Stimulated activated naive CD8-positive, alpha-beta T cell treated with anti-CD3 and anti-CD28 coated beads, Interleukin-15, amount 100 ng/mL, for 72 hours (primary cell): ENCODE measurements at places on chromosomes 2 and 18.
A peak's percentile ranks its signal among the peaks of the same experiment; 100 is the strongest.

- DNase-seq, result no peak
Measured at GRCh38 chr2:119649364-119649917, 29.6 kb upstream of the TMEM177 start.

DNA sequence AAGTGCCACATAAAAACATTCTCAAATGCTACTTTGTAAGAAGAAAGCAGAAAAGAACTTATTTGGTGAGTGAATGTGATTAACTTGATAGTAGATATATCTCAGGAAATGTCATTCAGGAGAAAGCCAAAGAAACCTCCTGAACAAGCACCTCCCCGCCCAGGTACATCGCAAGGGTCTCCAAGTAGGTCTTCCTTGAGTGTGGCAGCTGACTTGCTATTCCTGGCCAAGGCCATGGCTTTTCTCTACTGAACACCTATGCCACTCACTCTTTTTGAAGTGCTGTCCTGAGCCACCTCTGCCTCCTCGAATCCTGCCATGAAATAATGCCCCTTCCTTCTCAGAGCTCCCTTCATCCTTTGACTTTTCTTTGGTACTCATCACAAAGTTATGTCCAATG is 54.0 kb downstream of the NDUFA10 start:
- DNase-seq, result no peak

- no peak for DNase-seq
Measured at GRCh38 chr18:78376046-78376445, 603.6 kb upstream of the SALL3 start.

DNA sequence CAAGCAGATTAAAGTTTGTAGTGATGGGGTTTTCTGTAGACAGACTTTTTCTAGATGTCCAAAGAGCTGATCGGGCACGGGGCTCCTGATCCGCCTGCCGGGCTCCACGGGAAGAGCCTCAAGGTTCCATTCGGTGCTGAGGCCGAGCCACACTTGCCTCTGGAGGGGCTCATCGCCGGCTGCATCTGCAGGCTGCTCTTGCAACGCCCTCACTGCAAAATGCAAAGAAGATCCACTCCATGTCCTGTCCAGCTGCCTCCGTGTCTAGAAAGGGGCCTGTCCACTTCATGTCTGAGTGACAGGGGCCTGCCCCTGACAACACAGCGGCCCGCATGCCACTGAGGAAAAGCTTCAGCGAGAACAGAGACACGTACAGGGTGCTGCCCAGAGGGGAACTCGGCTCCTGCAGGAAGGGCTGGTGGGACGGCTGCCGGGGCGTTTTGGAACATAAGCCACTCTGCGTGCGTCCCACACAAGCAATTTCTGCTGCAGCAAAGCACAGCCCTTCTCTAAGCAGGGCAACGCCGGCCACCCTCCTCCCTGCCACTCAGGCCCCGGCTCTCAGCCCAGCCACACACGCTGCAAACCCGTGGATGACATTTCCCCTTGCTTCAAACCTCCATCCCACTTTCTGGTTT is 53.6 kb upstream of the CTDP1 start:
- no peak for DNase-seq

GRCh38 chr2:205115511-205115910 is 566.8 kb upstream of the NRP2 start:
- no peak for DNase-seq

GRCh38 chr18:58615140-58616132 is 13.5 kb downstream of the ALPK2 start:
- peak; percentile 72 for DNase-seq

GRCh38 chr18:58541789-58542425 is 87.0 kb downstream of the ALPK2 start:
- peak; percentile 53 for DNase-seq

- DNase-seq, result no peak
Measured at GRCh38 chr2:127261804-127262406, 32.0 kb downstream of the ERCC3 start.

DNA sequence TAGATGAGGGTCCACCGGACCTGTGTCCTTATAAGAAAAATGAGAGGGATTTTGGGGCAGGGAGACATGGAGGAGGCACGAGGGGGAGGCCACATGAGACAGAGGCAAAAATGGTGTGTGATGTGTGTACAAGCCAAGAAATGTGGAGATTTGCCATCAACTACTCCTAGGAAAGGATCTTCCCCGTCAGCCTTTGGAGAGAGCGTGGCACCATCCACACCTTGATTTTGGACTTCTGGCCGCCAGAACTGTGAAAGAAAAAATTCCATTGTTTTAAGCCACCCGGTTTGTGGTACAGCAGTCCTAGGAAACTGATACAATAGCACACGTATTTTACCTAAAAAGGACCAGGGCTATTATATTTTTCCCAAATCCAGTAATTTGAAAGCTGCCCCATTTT is 829.0 kb upstream of the SALL3 start:
- no peak for DNase-seq

GRCh38 chr2:213079756-213080155 is 71.7 kb downstream of the IKZF2 start:
- DNase-seq, result no peak

GRCh38 chr2:57177176-57177575 is 869.4 kb upstream of the VRK2 start:
- no peak for DNase-seq

- DNase-seq, result no peak
Measured at GRCh38 chr2:213189001-213189899, 37.8 kb upstream of the IKZF2 start.

- no peak for DNase-seq
Measured at GRCh38 chr2:135980434-135981079, 4.9 kb downstream of the DARS1 start.
